ENCODE measurements at places on chromosomes 3 and 15.

DNA sequence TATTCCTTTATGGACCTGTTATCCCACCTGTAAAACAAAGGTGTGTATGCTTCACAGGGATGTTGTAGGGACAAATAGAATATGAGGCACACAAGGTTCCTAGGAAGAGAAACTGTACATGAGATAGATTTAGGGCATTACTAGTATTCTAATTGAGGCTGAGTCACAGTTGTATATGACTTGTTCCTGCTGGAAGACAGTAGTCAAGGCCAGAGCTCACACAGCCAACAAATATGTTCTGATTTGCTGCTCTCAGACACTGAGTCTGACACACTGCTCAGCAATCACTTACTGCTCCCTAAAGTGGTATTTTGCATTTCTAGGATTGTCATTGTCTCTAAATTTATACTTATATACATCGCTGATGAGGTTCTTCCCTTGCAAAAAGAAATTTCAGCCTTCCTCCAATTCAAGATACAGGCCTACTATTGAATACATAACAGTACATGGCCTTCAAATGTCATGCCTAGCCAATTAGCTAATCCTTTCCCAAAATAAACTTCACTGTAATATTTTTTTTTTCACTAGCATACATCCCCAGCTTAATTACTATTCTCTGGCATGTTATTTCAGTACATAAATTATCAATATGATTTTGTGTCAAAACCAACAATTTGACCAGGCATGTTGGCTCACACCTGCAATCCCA, 69.8 kb downstream of the TIGIT start:
- DNase-seq, result no peak

- DNase-seq, result no peak
Observed at GRCh38 chr3:20865803-20866202, 679.8 kb upstream of the SGO1 start.

- DNase-seq, result no peak
Observed at GRCh38 chr3:157107037-157107436, 52.9 kb downstream of the CCNL1 start.

- DNase-seq, result no peak
Observed at GRCh38 chr3:150237490-150237889, 170.6 kb upstream of the TSC22D2 start.

DNA sequence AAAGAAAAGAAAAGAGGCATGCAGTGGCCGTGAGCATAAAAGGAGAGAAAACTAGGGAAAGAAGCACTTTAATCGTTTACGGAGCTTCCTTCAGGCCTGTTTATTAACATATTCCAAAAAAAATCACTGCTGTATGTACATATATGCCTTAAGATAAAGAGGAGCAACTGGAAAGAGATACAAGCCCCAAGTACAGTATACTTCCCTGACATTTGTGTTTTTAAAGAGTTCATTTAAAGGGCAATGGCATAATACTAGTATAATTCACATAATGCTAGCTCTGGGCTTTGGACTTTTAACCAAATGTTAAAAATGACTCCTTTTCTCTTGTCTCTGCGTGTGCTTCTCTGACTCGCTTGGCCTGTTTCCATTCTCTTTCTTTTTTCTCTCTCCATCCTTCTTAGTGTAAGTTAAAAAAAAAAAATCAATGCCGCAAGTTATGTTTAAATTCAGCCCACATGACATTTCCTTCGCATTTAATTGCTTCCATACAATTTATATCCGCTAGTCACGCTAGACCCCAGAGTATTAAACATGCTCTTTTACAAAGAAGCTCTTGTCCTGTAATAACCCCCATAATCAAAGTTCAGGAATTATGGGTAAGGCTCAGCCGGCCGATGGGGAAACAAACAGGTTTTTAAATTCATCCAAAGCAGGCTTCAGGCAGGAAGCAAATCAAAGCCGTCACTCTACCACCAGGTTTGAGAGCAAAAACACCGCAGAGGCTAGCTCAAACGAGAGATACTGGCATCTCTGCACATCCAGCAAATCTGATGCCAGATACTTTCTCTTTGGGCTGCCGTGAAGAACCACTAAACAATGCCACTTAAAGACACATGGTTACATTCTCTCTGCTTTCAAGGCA, 19.4 kb downstream of the WWTR1 start:
- no peak for DNase-seq

GRCh38 chr3:67064105-67064504, 66.0 kb downstream of the KBTBD8 start:
- no peak for DNase-seq

DNA sequence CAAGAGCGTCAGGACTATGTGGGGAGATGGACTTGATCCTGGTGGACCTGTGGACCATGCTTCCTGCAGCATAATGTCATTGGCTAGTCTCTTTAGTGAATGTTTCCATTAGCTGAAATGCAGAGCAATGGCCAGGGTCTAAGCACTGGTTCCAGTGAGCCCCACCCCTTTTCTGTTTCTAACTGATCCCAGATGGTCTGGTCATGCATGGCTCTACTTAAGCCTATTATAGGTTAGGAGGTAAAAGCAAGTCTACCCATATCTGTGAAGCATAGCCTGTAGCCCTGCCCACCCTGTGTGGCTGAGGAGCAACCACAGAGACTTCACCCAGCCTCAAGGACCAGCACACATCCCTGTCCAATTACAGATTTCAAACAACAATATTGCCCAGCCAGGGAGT, 419.2 kb downstream of the ZNF385D start:
- DNase-seq, result no peak

DNA sequence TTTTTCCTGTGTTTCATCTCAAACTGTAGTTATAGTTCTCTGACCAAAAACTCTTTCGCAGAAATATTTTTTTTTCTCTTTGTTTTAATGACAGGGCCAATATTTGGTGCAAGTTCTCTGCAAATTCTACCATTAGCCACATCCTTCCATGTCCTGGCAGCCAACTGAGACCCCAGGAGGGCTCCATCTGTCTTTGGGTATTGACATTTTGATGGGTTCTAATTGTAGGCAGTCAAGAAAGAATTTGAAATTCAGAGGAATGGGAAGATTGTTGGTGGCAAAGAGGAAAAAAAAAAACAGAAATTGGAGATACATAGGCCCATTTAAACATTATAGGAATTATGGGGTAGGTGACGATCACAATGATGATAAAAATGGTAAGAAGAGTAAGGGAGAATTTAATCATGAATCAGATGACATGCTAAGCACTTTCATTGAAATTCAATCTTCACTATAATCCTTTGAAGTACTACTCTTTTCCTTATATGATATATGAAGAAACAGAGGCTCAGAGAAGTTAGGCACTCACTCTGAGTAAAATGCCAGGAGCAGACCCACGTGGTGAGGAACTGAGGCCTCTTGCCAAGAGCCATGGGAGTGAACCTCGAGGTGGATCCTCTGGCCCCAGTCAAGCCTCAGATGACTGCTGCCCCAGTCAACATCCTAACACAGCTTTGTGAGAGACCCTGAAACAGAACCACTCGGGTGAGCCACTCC, 151.4 kb downstream of the PDZRN3 start:
- no peak for DNase-seq

- DNase-seq, result no peak
Observed at GRCh38 chr3:45109771-45110508, 36.2 kb downstream of the CDCP1 start.

DNA sequence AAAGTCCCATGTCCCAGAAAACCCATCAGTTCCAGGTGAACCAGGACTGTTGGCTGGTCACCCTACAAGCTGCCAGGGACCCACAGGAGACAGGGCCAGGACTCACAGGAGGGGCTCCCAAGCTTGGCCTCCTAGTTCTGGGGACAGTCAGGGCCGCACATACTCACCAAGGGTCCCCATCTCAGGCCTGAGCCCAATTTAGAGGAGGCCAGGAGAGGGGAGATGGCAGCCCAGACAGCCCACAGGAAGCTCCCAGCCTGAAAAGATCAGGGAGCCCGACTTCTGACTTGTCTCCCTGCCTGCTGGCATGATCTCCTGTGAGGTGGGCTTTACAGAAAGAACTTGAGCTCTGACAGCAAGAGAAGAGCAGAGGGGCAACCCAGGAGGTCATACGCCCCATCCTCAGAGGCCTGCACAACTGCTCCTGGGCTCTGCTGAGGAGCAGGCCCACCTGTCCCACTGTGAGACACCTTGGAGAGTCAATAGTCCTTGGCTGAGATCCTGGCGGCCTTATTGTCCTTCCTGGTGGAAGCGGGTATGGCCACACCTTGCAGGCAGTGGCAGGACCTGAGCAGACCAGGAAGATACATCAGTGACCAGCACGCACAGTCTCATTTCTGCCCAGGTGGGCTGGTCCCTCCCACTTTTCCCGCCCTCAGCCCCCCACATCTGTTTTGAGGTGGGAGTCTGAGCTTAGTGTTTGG, 2.5 kb upstream of the ISLR start:
- DNase-seq, result no peak

- no peak for DNase-seq
Observed at GRCh38 chr3:187188931-187189330, 8.4 kb upstream of the RTP1 start.

DNA sequence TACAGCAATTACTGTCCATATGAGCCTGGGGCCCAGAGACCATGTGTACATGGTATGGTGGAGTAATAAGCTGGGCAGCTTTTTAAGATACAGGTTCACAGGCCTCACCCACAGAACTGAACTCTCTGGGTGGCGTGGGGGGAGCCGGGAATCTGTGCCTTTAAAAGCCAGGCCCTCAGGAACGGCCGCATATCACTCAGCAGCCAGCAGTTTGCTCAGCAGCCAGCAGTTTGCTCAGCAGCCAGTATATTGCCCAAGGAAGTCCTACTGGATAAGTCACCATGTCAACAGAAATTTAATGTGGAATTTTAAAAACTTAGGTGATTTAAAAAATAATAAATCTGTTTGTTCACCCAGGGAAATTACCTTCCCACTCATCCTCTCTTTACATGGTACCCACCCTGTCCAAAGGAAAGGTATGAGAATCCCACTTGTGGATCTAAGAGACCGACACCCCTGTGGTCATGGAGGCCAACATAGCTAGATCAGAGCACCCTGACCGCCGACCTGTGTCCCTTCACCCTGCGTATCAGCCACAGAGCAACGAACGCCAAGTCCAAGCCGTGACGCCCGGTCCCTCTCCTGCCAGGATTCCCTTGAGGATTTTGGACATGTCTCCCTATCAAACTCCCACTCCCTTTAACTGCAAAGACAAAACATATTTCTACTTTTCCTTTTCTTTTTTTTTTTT, 95.7 kb upstream of the CHRM5 start:
- no peak for DNase-seq

- DNase-seq, result no peak
Observed at GRCh38 chr15:27260523-27260922, 289.5 kb downstream of the GABRG3 start.

- no peak for DNase-seq
Observed at GRCh38 chr3:84039099-84039498, 919.7 kb upstream of the CADM2 start.

DNA sequence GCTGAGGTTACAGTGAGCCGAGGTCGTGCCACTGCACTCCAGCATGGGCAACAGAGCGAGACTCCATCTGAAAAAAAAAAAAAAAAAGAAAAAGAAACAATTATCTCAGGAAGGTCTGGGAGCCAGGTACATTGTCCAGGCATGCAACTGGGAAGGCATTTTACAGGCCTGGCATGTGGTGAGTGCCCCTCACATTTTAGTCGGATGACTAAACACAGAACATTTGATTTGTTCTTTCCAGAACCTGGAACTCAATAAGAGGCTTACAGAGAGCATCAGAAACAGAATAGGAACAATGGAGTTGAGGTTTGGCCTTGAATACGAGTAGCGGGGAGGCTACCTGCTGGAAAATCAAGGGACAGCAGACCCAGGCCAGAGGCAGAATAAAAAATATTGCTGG, 33.7 kb upstream of the IGF1R start:
- no peak for DNase-seq

GRCh38 chr3:135192929-135193328, 397.9 kb downstream of the EPHB1 start:
- DNase-seq, result no peak

DNA sequence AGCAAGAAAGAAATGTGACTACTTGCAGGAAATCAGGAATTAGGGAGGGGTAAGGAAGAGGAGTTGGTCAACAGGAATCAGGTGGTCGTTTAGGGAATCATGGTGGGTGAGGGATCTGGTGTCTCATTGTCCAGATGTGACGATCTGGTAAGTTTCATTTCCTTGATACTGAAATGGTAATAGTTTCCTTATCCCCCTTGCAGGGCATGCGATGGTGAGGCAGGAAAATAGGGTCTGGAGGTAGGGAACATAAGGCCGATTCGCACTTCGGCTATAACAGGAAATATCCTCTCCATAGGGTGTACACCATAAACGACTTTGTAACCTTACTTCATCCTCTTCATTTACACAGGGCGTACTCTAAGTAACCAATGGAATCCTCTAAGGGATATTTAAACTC, 574 bp upstream of the LRRC34 start:
- no peak for DNase-seq

- no peak for DNase-seq
Observed at GRCh38 chr3:1026395-1026794, 66.4 kb upstream of the CNTN6 start.

GRCh38 chr3:53491276-53491675, 3.1 kb upstream of the CACNA1D start:
- no peak for DNase-seq

DNA sequence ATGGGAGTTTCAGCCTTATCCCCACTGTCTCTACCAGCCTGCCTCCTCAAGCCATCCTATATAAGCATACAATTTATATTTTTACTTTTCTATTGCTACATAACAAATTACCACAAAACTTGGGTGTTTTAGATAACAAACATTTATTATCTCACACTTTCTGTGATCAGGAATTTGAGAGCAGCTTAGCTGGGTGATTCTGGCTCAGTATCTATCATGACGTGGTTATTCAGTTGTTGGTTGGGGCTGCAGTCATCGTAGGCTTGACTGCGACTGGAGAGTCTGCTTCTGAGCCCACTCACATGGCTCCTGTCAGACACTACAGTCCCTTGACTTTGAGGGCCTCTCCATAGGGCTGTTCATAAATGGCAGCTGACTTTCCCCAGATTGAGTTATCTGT, 20.7 kb downstream of the PARP15 start:
- DNase-seq, result no peak

DNA sequence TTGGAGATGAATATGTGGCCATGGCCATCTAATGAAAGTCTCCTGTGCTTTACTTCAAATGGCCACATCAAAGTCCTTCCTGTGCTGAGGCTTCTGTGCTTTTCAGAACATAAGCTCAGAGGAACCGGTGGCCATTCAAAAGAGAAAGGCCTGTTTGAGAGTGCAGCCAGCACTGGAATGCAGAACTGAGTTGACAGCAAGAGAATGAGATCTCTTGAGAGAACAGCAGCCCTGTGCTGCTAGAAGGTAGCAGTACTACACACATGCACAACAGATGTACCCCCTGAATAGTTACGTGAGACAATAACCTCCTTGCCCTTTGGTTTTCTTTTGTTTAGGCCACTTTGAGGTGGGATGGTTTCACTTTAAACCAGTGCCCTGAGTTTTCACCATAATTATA, 292.5 kb downstream of the PTPRG start:
- no peak for DNase-seq

Measured in iPS DF 19.7 (cell line).